ENCODE measurements at places on chromosomes 12 and 14.

- DNase-seq: no peak
Observed at GRCh38 chr14:104936361-104937155, 11.9 kb downstream of the PLD4 start.

DNA sequence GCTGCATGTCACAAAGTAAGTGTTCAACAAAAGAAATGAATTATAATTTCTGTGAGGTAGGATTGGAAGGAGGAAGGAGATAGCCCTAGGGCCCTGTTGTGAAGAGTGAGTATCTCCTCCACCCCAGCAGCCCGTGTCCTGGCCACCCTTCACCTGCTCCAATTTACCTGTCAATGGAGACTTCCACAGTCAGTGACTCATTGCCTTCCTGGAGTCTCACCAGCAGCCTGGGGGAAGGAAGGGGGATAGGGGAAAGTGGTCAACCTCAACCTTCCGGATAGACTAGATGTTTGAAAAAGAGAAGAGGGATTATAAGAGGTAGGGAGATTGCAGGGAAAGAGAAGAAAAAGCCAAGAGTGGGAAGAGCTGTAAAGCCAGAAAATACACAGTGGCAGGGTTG is 9.2 kb downstream of the STAT2 start:
- no peak for DNase-seq

DNA sequence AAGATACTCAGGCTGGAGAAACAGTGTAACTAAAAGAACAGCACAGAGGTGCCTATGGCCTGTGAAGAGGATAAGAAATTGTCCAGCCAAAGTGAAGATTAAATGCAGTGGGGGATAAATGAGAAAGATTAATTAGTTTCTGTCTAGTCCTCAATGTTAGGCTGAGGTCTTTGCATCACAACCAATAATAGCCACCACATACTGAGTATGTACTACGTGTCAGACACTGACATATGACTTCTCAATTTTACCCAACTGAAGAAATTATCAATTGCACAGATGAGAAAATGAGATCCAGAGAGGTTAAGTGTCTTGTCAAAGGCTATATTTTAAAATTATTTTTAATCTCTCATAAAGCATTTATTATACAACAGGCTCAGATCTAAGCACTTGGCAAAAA is 285.9 kb downstream of the PDZRN4 start:
- DNase-seq: no peak

GRCh38 chr14:57205938-57206337 is 62.8 kb downstream of the EXOC5 start:
- DNase-seq: no peak

DNA sequence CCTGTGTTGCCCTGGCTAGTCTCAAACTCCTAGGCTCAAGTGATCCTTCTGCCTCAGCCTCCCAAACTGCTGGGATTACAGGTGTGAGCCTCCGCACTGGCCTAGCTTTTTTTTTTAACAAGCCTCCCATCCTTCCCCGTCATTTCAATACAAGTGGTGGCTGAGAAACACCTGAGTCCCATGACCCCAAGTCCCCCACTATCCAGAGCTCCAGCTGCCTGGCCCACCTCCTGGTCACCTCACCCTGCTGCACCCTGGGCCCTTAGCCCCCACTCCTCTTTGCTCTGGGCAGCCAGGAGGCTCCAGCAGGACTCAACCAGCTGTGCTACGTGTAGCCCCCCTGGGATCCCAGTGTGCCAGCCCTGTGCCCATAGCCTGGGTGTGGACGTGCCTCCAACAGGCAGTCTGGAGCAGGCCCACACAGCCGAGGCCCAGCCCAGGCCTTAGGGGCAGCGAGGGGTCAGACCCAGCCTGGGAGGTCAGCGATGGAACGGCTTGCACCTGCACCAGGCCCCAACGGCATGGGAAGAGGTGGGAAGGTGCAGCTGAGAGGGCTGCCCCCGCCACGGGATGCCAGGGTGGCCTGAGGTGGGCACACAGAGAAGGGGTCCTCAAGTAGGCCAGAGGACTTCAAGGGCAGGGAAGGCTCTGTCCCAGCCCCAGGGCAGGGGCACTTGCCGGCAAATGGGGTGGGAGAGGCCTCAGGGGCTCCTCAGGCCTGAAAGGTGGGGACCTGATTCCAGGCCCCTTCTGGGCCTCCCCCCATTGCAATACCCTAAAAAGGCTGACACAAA is 6.5 kb downstream of the AHNAK2 start:
- DNase-seq: no peak

GRCh38 chr14:60926002-60926401 is 54.9 kb downstream of the TRMT5 start:
- DNase-seq: peak; percentile 9

DNA sequence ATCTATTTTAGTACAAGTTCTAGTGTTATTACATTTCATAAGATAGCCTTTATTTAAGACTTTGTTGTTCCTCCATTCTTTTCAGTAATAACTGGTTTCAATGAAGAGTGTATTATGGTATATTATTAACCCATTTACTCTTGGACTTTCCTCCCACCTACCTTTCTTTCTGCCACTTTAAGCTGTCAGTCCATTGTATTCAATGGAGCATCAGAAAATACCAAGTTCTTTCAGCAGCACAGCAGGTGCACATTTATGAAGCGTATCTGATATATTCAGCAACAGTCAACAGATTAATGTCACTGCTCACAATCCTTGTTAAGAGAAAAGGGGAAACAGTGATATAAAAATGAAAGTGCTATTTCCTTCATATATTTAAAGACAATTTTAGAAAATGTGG is 660.9 kb downstream of the C12orf50 start:
- no peak for DNase-seq

GRCh38 chr14:46717211-46717610 is 65.6 kb upstream of the RPL10L start:
- DNase-seq: no peak

GRCh38 chr14:71538938-71539649 is 393.1 kb upstream of the RGS6 start:
- no peak for DNase-seq

- DNase-seq: peak; percentile 56
Observed at GRCh38 chr14:23094666-23095195, at the start of gene ACIN1. ACIN1 (minus strand) TSS chr14:23095136; CDS start chr14:23095112, 24 bp downstream.

DNA sequence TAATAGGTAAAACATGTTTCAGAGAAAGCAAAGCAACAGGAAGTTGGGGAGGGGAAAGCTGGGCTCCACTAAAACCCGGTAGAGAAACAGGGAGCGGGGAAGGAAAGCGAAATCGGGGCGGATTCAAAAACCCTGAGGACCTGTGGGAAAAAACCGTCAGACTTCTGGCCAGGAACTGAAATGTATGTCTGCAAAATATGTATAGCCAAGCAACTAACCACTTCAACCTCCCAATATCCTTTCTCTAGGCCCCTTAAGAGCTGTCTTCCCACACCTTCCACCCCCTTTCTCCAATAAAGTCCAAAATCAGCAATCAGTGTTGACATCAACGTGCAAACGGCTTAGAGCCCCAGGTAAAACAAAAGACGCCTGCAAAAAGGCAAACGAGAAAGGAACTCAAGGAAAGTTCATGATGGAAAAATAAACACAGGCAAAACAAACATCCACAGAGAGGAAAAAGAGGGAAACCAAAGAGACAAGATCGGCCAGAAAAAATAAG is 32.8 kb downstream of the SIX1 start:
- DNase-seq: no peak

GRCh38 chr12:108305991-108306501 is 33.1 kb downstream of the CMKLR1 start:
- no peak for DNase-seq

- no peak for DNase-seq
Observed at GRCh38 chr12:60059180-60059579, 463.4 kb downstream of the SLC16A7 start.

DNA sequence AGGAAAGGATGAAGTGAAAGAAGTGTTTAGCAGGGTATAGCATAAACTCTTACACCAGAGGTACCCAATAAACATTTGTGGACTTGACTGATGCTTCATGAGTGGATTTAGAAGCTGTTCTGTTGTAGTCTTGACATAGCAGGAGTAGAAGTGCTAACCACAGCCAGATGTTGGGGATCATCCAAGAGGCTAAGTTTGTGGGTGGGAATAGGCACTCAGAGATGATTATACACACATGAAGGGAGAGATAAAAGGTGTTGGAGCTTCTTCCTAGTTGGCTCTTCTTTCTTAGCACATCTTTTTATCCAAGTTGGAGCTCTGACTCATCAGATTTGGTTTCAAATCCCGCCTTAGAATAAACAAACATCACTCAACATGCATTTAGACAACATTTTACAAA is 166.7 kb upstream of the E2F7 start:
- DNase-seq: no peak

DNA sequence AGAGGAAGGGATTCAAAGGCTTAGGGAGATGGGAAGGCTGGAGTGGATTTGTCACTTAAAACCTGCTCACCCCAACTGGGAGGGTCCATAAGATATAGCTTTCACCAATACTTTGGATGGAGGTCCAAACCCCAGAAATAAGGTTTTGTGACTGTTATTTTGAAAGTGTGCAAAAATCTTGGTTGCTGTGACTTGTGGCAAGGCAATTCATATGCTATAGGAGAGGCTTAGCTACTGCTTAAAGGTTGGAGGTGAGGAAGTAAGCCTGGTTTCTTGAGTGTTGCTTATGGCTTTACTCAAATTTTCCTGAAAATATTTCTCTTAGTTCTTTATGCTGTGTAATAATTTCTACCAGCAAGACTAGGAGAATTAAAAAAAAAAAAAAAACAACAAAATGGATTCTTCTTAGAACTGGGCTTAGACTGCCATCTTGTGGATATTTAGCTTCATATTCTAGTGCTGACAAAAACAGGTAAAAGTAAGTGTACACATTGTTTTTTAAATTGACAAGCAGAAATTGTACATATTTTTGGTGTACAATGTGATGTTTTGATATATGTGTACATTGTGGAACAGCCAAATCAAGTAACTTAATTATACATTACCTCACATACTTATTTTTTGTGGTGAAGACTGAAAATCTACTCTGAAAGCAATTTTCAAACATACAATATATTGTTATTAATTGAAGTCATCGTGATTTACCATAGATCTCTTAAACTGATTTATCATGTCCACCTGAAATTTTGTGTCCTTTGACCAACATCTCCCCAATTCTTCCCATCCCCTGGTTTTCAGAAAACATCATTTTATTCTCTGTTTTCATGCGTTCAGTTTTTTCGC is 23.0 kb downstream of the PDE6H start:
- DNase-seq: no peak

- DNase-seq: no peak
Observed at GRCh38 chr12:2118061-2118460, 65.3 kb downstream of the CACNA1C start.

GRCh38 chr12:88566430-88566829 is 13.8 kb downstream of the KITLG start:
- no peak for DNase-seq

GRCh38 chr14:67166450-67166853 is 22.8 kb upstream of the GARIN2 start:
- DNase-seq: no peak

GRCh38 chr14:67270145-67270753 is 29.0 kb downstream of the PALS1 start:
- no peak for DNase-seq

GRCh38 chr14:83347874-83348273 is 1814.2 kb upstream of the SEL1L start:
- DNase-seq: no peak

DNA sequence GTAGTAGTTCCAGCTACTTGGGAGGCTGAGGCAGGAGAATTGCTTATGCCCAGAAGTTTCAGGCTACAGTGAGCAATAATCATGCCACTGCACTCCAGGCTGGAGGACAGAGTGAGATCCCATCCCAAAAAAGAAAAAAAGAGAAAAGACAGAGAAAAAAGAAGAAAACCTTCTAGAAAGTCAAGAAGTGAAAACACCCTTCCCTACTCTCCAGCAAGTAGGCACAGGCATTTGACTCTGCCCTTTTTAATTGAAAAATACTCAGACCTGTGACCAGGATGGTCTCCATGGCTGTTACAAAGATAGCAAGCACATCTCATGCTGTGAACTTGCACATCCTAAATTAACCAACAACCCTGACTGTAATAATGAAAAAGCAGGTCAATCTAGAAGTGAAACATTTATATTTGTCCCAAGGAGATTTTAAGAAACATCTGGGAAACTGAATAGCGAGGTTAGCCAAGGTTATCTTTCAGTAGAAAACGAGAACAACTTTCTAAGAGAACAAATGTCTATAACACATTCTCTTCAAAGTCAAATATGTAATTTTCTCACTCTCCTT is 2.0 kb downstream of the TMTC1 start:
- DNase-seq: no peak

DNA sequence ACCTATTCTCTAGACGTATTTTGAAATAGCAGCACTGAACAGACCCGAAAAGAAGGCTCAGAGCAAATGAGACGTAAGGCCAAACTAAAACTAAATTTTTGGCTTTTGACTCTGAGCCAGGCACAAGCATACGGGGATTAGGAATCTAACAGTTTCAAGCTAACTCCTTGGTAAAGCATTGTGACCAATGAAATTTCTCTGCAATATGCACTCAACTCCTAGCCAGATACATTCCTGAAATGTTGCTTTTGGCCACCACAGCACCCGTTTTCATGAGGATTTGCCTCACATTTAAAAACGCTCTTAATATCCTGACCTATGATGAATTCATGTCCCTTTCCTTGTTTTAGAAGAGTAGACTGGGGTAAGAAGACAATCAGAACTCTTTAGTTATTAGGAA is 53.1 kb upstream of the NPFF start:
- no peak for DNase-seq

DNA sequence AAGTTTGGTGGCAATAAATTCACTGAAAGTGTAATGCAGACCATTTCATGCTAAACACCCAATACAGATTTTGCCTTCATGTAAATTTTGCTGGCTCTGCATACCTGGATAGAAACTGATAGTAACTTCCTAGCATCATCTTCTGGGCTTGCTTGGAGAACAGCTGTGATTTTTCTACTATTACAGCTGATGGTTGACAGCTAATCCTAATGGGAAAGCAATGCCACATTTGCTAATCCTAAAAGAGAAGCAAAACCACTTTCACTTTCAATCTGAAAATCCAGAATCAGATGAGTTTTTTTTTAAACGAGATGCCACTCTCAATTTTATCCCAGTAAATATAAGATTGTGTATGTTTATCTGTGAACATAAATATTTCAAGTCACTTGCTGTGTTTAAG is 1035.9 kb downstream of the TRHDE start:
- no peak for DNase-seq

- DNase-seq: no peak
Observed at GRCh38 chr14:86462193-86462753, 932.3 kb downstream of the FLRT2 start.

- no peak for DNase-seq
Observed at GRCh38 chr12:86663716-86664115, 407.5 kb upstream of the MGAT4C start.

- DNase-seq: no peak
Observed at GRCh38 chr12:49901986-49902385, 1.7 kb downstream of the FAIM2 start.

GRCh38 chr14:35366521-35366976 is 38.0 kb downstream of the NFKBIA start:
- no peak for DNase-seq

GRCh38 chr14:97806891-97807290 is 1009.7 kb downstream of the VRK1 start:
- DNase-seq: no peak

GRCh38 chr14:64035143-64035542 is 182.3 kb downstream of the SYNE2 start:
- DNase-seq: no peak

- DNase-seq: no peak
Observed at GRCh38 chr14:28052251-28052650, 714.3 kb upstream of the FOXG1 start.

All from GM12891 (cell line).